Stimulated activated naive B cell treated with anti-CD40 and anti-IgM and Interleukin-4, amounts not matched to agents 10 μg/mL and 1 μg/mL and 100 μg/mL, for 72 hours (primary cell): ENCODE measurements at places on chromosomes 16 and 17.

DNA sequence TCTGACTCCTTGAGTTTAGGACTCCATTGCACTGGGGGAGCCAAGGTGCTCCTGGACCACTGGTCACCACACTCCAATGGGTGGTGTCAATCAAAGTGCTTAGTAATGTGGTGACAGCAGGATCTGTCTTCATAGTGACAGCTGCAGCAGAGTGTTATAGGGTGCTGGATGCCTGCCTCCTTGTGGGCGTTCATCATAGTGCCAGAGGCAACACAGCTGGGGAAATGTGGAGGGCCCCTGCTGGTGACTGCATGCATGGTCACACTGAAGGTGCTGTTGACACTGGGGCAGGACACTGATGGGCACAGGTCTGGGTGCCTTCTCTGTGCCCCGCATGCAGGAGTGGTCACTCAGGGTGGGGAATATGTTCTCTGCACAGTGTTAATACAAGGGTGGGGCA is 177.5 kb upstream of the CDH8 start:
- DNase-seq = no peak

GRCh38 chr16:15704545-15704987 is 54.5 kb downstream of the NDE1 start:
- DNase-seq = peak; percentile 33

DNA sequence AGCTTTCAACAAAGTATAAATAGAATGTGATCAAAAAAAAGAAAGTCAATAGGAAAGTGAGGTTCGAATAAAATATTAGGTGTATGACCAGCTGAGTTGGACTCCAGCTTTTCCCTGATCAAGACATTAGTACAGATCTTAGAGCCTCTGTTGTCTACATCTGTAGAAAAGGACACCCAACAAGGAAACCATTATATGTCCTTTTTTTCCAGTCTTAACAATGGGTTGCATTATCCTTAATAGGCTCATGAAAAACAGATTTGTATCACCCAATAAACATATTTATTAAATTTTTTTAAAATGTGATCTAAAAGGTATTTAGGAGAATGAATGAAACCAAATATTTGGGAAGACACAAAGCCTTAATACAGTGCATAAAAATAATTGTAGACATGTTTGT is 18.1 kb downstream of the ABCA6 start:
- DNase-seq = no peak

DNA sequence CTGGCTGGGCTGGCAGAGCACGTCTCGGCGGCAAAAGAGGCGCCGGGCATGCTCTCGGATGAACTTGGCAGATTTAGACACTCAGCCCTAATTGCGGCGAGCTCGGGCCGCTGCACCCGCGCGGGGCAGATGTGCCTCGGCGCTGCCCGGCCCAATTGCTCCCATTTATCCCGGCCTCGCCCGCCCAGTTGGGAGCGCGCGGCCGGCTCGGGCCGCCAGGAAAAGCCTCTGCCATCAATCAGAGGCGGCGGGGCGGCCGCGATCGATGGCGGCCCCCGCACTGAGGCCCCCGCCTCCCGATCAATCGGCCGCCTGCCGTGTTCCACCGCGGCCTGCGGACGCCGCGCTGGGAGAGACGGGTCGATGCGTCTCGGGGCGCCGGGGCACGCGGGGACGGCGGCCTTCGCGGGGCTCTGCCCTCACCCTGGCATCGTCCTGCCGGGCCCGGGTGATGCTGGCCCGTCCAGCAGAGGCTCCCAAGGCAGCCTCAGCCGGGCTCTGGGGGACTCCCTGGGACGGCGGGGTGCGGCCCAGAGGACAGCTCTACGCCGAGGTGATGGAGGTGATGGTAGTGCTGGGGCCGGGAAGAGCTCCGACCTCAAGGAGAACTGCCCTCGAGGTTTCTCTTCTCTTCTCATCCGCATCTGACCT is 200.9 kb upstream of the N4BP1 start:
- no peak for DNase-seq

DNA sequence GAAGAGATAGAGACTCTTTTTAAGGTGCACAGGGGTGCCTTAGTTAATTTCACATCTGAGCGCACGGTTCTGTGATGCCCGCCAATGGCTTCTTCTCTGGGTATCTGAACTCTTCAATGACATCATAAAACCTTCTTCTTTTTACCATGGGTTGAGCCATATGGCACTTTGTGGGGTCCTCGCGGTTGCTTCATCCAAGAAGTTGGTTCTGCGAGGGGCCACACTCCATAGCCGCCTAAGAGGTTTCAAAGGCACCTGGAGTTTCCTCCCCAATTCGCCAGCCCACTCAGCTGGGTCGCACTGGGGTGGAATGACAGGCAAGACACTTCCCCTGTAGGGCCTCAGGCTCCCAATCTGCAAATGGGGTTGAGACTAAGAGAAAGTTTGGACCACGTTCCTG is 10.4 kb upstream of the MT4 start:
- DNase-seq = no peak

GRCh38 chr17:72165192-72165866 is 44.5 kb downstream of the SOX9 start:
- no peak for DNase-seq

DNA sequence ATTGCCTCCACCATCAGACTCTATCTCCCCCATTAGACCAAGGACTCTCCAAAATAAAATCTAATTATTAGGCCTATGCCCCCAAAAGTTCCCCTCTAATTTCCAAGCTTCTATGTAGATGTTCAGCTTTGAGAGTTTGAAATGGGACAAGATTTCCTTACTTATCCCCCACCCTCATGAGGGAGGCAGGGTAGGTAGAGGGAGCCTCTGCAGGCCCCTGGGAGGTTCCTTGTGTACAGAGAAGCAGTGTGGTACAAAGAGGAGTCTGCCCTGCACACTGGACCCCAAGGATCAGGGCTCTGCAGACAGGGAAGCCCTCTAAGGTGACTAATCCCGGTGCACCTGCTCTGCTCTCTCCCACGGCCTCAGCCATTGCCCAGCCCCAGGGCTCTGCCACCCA is 2.5 kb downstream of the KRT17 start:
- DNase-seq = no peak

GRCh38 chr17:78804777-78805176 is 22.7 kb upstream of the CYTH1 start:
- DNase-seq = no peak

DNA sequence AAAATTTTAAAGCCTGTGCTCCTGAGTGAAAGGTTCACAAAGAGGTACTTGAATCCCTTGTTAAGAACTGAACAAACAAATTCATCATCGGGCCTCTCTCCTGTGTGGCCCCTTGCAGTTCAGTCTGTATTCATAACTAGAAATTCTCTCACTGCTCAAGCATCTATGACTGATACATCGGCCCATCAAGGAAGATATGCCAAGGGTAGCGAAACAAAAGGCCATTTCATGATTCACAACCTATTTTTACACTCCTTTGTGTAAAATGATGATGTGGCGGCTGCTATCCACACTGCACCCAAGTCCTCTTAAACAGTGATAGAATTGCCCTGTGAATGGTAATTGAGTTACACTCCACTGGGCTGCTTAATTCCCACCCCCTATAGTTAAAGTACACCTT is 204.6 kb downstream of the STX8 start:
- no peak for DNase-seq

DNA sequence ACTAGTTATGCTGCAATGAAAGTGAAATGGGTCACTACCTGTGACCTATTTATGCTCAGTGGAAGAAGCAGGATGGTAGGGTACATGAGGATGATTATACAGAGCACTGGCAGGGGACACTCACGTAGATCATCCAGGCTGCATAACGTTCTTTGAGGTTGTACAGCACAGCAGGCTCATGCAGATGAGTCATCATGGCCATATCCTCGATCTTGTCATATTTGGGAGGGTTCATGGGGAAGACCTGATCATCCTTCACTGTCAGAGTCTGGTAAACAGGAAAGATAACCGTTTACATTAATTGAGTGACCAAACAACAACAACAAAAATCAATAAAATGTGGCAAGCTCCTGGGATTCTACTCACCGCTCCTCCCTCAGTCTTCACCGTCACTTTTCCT is 2.1 kb downstream of the MYH2 start:
- no peak for DNase-seq

GRCh38 chr17:43536236-43536992 is 9.7 kb downstream of the ETV4 start:
- peak; percentile 18 for DNase-seq

DNA sequence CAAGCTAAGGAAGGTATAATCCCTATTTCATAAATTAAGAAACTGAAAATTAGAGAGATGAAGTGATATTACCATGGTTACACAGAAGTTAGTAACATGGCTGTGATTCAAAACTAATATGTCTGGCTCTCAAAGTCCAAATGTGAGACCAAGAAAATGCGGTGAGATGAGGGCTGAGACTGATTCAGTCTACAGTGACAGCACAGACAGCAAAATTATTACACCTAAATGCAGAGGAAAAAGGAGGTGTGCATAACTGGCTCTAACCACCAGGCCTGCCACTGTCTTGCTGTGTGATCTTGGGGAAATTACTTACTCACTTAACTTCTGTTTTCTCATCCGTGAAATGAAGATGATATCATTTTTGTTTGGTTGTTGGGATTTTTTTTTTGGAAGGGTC is 270.0 kb upstream of the SOX9 start:
- no peak for DNase-seq

- no peak for DNase-seq
Observed at GRCh38 chr17:60743799-60744198, 66.1 kb downstream of the BCAS3 start.

DNA sequence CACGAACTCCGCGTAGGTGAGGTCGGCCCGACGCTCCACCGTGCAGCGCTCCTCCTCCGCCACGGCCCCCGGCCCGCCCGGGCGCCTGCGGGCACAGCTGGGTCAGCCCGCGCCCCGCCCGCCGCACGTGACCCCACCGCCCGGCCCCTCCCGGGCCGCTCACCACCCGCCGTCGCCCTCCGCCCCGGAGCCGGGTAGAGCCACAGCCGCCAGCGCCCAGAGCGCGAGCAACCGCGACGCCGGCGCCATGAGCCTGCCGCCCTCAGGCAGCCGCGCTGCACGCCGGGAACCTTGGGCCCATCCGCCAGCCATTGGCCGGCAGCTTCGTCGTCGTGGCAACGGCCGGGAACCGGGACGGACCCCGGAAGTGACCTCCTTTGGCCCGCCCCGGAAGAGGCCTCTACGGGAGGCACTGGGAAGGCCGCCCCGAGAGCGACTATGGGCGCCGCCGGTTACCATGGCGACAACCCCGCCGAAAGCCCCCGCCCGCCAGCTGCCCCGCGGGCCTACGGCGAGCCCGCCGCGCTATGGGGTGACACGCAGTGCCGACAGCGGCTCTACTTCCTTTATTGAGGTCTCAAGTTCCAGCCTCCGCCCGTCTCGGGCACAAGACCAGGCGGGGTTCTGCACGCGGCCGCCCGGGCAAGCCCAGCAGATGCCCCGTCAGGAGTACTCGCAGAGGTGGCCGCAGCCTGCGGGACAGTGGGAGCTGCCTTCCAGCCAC is at the start of gene JMJD8:
JMJD8 (minus strand) TSS at position 264 of the 724 bp plus-strand sequence; CDS start at position 249, 15 bp downstream.
- DNase-seq = peak; percentile 97

- DNase-seq = no peak
Observed at GRCh38 chr16:29756654-29757053, 10.9 kb upstream of the C16orf54 start.

DNA sequence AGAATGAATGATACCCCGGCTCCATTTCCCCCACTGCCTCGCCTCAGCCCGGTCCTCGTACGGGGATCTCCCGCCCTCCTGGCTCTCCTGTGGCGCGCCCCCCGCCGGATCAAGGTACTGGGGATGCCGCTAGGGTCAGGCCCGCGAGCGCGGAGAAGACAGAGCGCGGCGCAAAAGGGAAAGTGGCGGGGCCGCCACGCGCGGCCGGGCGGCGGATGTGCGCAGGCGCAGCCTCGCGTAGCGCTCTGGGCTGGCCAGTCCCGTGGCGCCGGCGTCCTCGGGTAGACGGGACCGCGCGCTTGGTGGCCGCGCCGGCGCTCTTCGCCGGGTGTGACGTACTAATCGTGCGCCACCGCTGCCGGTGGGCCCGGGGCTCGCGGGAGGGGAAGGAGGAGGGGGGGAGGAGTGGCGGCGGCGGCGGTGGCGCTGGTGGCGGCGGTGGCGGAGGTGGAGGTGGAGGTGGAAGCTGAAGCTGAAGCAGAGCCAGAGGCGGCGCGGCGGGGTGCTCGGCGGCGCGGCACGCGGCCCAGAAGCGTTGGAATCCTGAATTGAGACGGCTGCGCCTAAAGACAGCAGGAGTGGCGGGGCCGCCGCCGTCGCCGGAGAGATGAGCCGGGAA is at the start of gene SENP3:
SENP3 (plus strand) TSS at position 331 of the 619 bp plus-strand sequence. CDS start 1,158 bp downstream, outside the sequence.
- DNase-seq = peak; percentile 88

GRCh38 chr16:70675851-70676513 is 9.9 kb downstream of the MTSS2 start:
- DNase-seq = no peak

GRCh38 chr17:66518108-66518507 is 215.7 kb downstream of the PRKCA start:
- no peak for DNase-seq

GRCh38 chr16:78435260-78435659 is 335.8 kb downstream of the WWOX start:
- no peak for DNase-seq

DNA sequence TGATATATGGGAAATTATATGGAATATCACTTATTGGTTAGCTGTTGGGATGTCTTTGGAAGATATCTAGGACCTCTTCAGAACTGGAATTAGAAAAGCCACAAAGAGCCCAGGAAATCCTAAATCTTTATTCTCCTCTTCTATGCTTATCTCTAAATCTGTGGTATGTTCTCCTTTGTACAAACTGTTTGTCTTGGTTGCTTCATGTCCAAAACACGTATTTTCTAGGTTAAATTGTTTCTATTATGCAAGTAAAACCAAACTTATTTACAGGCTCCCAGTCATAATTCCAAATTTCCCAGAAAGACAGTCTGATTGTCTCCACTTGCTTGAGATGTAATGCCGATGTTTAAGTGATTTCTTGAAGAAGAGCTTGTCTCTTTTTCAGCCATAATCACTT is 650.9 kb downstream of the CDH11 start:
- no peak for DNase-seq

- DNase-seq = no peak
Observed at GRCh38 chr17:37512442-37513068, 22.9 kb downstream of the DUSP14 start.

DNA sequence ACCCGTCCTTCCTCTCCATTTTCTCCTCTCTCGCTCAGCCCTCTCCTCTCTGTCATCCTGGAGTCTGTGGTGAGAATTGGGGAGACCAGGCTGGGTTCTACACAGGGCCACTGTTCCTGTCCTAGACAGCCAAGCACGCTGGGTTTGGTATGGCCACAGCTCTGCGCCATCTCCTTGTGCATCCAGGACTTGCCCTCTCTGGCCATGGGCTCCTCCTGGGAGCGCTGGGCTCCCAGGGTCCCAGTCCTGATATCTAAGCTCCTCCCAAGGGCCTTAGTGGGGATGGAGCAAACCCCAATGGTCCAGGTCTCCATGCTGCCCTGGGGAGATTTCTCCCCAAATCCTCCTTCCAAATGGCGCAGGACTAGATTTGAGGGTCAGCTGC is 27.2 kb upstream of the ITGA3 start:
- DNase-seq = no peak

DNA sequence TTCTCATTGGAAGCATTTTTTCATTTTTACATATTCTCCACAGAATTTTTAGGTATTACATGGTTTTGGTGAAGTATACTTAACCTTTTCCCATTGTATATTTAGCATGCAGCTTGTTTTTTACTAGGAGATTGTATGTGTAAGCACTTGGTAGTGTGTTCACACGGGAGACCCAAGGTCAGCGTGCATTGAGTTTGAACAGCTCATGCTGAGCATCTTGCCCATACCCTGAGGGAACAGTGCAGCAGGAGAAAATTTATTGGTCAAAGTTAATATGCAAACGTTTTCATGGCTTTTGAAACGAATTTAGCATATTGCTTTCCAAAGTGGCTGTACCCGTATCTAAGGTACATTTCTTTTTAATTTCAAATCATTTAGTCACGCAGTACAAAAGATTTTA is 168.7 kb downstream of the MRTFB start:
- DNase-seq = no peak

- no peak for DNase-seq
Observed at GRCh38 chr17:40536295-40537171, 28.7 kb downstream of the CCR7 start.
